ENCODE measurements at places on chromosomes 7 and 10. TPM values are rescaled to one million over a fixed set of nuclear protein-coding genes. Genes with fewer than 3 reads are reported as not detected.

SPDYE6 gene
- not detected for total RNA-seq

LEP gene
- total RNA-seq = not detected

PLXNA4 gene
- 0.01 TPM for total RNA-seq

FAM25A gene
- total RNA-seq = not detected

INHBA gene
- not detected for total RNA-seq

BTBD16 gene
- 5.0 TPM for total RNA-seq

TYW1B gene
- total RNA-seq = 5.5 TPM

MRPS24 gene
- total RNA-seq = 135 TPM

SAP25 gene
- total RNA-seq = not detected

MAT1A gene
- 101 TPM for total RNA-seq

CCDC7 gene
- total RNA-seq = 0.93 TPM

DENND2A gene
- total RNA-seq = not detected

FAM25C gene
- not detected for total RNA-seq

NEUROD6 gene
- not detected for total RNA-seq

CALCR gene
- total RNA-seq = not detected

TRPV6 gene
- total RNA-seq = not detected

AS3MT gene
- total RNA-seq = 27.3 TPM

SP8 gene
- total RNA-seq = not detected

TWNK gene
- 21.9 TPM for total RNA-seq

PRF1 gene
- 1.00 TPM for total RNA-seq
